ENCODE measurements at places on chromosomes 12 and 14.
A peak's percentile ranks its signal among the peaks of the same experiment; 100 is the strongest.

GRCh38 chr12:74166096-74166495 is 371.5 kb upstream of the ATXN7L3B start:
- DNase-seq, result no peak

GRCh38 chr12:32070370-32070769 is 36.3 kb upstream of the BICD1 start:
- no peak for DNase-seq

DNA sequence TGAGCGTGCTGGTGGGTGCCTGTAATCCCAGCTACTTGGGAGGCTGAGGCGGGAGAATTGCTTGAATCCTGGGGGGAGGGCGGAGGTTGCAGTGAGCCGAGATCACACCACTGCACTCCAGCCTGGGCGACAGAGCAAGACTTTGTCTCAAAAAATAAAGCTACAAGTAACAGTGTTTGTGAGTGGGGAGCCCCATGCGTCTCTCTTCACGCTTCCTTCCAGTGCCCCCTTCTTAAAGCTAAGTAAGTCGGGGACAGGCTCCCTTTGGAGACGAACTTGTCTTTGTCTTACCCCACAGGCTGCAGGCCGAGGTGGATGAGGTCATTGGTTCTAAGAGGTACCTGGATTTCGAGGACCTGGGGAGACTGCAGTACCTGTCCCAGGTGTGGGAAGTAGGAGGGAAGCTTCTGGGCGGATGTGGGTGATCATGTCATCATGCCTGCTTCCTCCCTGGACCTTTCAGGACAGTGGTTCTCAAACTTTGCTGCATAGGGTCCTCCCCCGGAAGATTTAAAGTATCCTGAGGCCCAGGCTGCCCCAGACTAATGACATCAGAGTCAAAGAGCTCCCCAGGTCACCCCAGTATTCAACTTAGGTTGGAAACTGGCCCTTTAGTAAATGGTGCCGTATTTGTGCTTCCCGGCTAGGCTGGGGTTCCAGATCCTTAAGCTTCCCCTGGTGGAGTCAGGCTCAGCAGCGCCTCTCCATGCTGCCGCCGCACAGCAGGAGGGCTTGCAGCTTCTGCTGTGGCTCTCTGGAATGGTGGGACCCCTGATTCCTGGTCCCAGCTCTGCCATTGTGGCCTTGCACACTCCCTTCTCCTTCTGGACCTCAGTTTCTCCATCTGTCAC is 37.1 kb downstream of the CYP46A1 start:
- DNase-seq, result no peak

DNA sequence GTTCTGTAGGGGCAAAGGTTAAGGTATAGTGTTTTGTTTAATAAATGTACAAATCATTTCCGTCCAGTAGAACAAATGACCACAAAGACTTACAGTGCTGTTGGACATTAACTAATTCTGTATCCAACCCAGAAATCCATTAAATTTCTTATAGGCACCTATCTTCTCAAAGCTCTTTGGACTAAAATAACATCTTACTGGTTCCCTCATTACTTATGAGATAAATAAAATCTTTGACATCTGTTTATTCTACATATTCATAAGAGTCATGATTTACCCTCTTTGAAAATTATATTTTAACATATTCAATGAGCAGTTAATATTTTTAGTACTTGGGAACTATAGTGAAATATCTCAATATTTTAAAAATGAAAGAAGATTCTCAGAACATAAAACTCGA is 102.7 kb upstream of the G2E3 start:
- no peak for DNase-seq

GRCh38 chr12:104827587-104827986 is 130.5 kb downstream of the SLC41A2 start:
- no peak for DNase-seq

DNA sequence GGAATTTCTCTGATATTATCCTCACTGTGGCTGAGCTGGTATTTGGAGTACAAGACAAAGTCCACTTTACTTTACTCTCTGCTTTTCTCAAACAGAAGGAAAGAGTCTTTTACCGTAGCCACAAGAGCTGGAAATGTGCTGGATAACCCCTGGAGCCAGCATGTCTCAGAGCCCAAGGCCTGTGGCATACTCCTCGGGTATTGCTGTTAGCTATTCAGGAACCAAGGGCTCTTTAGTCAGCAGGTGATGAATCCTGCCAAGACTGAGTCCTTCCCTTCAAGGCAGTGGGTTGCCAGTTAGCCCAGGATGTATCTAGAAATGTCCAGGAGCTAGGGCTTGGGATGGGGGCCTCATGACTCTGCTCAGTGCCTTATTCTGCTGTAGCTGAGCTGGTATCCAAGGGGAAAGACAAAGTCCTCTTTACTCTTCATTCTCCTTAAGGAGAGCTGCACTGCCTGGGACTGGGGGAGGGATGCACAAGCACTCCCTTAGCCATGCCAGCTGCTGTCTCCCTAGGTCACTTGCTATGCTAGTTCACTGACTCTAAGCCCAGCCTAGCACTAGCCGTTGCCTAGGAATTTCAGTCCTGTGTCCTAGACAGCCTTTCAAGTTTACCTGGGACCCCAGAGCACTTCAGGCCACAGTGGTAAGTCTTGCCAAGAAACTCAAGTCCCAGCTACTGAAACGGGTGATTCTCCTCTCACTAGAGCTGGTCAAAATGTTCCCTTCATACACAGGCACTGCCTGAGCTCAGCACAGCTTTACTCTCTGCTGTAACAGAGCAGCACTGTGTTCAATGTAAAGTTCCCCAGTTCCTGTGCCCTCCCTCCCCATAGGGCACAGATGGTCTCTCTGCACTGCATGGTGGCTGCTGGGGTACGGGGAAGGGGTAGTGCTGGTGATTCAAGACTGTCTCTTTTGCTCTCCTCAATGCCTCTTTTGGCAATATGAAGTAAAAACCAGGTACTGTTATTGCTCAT is 136.4 kb downstream of the SLC35F4 start:
- no peak for DNase-seq

DNA sequence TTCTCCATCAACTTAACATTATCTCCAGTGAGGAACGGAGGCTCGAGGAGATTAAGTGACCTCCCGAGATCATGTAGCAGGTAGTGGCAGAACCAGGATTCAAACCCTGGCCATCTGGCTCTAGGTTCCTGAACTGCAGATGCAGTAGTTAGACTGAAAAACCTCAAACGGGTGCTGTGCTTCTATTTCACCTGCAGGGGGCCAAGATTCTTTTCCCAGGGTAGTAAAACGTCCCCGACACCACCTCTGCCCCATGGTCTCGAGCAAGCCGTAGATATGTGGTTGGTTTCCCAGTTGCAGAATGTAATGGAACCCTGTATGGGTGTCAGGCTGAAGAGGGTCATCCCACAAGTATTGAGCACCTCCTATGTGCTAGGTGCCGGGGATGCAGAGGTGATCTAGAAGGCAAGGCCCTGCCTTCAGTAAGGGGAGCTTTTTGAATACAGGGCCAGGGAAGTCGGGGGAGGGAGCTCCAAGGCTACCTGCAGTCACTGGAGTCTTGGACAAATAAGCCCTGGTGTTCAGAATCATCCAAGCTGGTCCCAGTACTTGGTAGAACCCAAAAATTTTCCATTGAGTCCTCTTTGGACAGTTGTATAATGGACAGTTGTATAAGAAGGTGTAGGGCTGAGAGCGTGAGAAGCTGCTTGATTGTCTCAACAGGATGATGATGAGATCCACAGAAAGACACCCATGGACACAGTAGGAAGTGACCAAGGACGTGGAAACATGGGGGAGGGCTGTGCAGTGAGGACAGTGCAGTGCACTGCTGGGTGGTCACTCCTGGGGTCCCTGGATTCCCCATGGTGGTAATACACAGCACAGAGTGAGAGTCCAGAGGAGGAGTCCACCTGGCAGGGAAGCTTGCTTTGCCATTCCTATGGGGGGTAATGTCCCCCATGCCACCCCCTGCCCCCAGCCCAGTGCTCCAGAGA is 197.2 kb downstream of the CHST11 start:
- DNase-seq, result no peak

- peak; percentile 0 for DNase-seq
Measured at GRCh38 chr12:42625611-42626010, 36.1 kb upstream of the PRICKLE1 start.
